ENCODE measurements at places on chromosomes 7 and 10.
A peak's percentile ranks its signal among the peaks of the same experiment; 100 is the strongest.

GRCh38 chr10:130003166-130003565 is 39.1 kb upstream of the EBF3 start:
- no peak for DNase-seq

DNA sequence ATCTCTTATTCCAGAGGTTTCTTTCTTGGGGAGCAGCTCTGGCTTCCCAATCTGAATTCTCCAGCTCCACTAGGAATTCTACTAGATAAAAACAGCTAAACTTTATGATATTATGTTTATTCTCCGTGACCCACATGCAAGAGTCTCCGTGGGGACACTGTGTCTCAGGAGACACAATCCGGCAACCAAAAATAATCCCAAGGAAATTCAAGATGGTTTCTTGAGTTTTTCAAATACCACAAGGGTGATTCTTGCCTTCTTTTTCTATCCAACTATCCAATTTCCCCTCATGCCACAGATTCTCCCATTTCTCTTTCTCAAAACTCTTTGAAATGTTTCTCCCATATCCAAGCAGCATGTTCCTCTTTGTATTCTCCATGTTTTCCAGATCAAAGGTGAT is 103.1 kb downstream of the FAS start:
- no peak for DNase-seq

GRCh38 chr10:114396464-114396863 is 7.8 kb downstream of the AFAP1L2 start:
- DNase-seq, result no peak

- DNase-seq, result no peak
Observed at GRCh38 chr10:59536167-59537014, 173.3 kb downstream of the SLC16A9 start.

GRCh38 chr7:106062521-106062931 is 49.6 kb downstream of the SYPL1 start:
- DNase-seq, result no peak

DNA sequence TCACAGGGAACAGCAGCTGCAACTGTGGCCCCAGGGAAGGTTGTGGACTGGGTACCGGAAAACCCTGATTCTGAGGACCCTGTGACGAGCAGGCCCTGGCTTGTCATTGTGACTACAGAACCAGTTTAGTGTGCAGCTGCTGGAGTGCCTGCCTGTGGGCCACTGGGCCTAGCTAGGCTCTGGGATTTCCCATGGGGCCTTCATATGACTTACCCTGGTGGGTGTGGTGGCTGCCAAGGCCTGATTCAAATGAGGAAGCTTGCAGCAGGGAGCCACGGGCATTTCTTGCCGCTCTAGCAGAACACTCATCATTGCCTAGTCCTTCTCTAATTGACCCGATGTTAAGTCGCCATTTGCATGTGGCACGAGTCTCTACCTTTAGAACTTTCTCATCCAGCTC is 14.7 kb upstream of the CAMK2G start:
- peak; percentile 73 for DNase-seq

GRCh38 chr10:12481924-12482323 is 132.6 kb downstream of the CAMK1D start:
- peak; percentile 1 for DNase-seq

DNA sequence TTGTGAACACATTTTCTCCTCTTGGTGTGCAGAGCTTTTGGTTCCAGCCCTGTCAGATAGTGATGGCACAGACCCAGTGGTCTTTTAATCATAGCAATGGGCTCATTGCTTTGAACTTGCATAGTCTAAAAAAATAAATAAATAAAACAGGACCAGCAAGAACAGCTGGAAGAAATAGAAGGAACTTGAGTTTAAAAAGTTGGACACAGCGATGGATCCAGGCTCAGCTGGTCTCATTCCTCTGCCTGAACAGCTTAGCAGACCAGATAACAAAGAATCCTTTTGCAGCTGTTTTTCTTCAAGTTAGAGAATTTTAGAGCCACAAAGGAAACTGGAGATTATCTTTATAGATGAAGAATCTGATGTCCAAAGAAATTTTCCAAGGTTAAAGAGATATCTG is 1005.6 kb downstream of the LRMDA start:
- no peak for DNase-seq

GRCh38 chr10:23351926-23352519 is 7.4 kb upstream of the C10orf67 start:
- DNase-seq, result no peak

GRCh38 chr10:88182601-88182930 is 319.1 kb downstream of the PTEN start:
- DNase-seq, result no peak

DNA sequence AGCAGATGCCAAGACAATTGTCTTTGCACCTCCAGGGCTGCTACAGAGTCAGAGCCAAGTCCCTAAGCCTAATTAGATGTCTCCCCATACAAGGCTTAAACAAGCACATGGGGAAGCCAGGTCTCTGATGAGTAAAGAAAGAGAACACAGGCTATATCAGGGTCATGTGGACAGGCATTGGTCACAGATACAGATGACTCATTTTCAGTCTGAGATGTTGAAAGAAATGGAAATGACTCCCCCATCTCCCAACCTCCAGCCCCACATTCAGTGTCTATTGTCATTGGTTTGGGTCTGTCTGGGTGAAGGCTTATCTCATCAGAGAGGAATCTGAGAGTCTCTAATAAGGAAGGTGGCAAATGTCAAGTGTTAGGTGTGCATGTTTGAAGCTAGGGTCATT is 290.1 kb upstream of the KIAA1217 start:
- no peak for DNase-seq

DNA sequence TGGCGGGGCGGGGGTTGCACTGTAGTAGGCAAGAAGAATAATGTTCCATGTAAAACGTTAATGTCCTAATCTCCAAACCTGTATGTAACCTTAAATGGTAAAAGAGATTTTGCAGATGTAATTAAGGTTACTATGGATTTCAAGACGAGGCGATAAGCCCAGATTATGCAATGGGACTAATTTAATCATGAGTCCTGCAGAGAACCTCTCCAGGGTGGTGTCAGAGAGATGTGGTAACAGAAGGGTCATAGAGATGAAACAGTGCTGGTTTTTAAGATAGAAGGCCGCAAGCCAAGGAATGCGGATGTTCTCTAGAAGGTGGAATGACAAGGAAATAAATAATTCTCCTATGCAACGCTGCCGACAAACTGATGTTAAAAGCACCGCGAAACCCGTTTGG is 57.1 kb downstream of the UBE3C start:
- no peak for DNase-seq

DNA sequence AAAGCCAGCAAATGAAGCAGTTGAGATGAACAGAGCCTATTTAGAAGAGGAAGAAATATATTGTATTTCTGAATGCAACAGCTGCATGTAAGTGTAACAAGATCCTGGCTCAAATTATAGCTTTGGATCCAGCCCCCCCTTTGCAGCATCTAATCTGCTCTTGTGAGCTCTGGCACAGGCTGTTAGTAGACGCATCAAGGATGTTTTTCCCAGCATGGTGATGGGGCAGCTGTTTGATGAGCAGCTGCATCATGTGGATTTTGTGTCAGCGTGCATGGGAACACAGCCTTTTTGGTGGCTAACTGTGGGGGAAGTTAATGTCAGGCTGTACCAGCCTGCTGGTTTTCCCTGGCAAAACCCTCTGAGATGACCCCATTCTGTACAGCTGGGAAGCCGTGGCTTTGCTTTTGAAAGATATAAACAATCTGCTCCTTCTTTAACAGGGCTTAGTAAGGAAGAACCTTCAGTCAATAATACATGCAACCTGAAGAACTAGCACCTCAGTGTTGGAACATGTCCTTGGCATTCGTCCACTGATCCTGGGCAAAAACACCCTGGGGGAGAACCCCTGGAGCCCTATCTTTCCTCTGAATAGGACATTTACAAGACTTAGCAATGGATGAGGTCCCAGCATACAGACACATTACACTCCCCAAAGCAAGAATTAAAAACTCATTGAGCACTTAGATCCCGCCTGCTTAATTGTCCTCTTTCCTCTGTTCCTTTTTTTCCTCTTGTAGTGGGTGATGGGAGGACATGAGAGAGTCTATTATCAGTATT is 70.6 kb downstream of the NPS start:
- no peak for DNase-seq

- DNase-seq, result no peak
Observed at GRCh38 chr10:78408671-78409472, 375.2 kb downstream of the RPS24 start.

- no peak for DNase-seq
Observed at GRCh38 chr7:117564627-117565026, 84.8 kb downstream of the CFTR start.

GRCh38 chr7:18671176-18671575 is 175.6 kb downstream of the HDAC9 start:
- DNase-seq, result no peak

DNA sequence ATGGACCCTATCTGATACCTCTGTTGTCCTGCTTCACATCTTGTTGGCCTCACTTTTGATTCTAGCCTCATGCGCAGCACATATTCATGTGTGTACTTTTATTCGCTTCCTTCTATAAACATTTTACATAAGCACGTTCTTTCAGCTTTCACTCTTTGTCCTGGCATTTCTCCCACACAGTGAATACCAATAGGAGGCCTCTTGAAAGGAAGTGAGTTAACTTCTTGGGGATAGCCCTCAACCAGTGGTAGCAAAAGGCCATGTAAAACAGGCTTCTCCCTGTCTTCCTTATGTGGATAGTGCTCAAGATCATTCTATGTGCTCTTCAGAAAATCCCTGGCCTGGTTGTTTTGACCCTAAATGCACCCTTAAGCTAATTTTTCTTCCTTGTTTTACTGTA is 633.9 kb upstream of the MBL2 start:
- no peak for DNase-seq

DNA sequence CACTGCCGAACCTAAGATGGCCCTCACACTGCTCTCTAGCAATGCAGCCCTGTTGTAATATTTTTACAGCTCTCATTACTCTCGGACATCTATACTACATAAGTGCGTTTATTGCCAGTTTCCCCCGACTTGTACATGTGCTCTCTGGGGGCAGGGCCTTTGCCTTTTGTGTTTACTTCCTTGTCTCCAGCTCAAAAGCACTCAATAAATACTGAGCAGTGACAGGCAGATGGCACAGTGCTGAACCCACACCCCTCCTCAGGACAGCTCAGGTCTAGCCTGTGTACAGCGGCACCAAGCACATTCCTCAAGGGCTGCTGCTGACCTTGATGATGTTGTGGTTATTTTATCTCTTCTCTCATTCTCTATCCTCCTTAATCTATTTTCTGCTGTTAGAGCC is 68.0 kb upstream of the ELMO1 start:
- no peak for DNase-seq

DNA sequence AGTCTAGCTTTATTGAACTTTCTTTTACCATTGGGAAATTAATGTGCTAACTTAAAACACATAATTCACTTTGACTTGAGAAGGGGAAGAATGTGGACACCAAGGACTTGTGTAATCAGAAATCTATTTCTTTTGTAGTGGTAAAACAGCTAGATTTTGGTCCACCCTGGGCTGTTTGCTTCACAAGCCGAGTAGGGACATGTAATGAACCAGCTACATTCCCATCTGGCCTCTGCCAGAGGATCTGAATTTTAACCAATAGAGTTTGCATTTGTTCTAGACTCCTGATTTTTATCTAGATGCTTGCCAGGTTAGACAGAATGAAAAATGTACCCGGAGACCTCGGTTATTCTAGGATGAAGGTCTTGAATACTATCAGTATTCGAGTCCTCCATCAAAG is 1.9 kb downstream of the CACNB2 start:
- no peak for DNase-seq

GRCh38 chr7:127815631-127816145 is 163.7 kb downstream of the SND1 start:
- DNase-seq, result no peak

DNA sequence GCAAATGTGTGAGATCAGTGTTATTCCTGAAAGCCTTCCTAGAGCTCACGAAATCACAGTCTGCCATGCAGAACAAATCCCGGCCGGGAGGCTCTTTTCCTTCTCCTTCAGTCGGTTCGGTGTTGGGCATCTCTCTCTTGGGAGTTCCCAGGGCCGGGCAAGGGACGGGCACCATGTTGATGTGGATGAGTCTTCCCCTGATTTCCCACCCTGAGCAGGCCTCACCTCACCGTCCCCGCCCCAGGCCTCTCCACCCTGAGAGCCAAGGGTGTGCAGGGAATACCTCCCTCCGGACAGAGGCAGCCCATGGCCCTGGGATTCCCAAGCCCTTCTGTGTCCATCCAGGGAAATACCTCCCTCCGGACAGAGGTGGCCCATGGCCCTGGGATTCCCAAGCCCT is 28.0 kb upstream of the DIP2C start:
- no peak for DNase-seq

DNA sequence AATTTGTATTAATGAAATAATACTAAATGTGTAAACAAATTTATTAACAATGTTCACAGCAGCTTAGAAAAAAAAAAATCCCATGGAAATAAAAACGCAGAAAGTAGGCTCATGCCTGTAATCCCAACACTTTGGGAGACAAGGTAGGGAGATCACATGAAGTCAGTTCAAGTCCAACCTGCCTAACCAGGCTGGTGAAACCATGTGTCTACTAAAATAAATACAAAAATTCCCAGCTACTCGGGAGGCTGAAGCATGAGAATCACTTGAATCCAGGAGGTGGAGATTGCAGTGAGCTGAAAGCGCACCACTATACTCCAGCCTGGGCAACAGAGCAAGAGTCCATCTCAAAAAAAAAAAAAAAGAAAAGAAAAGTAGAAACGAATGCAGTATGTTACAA is 36.2 kb downstream of the LARP4B start:
- no peak for DNase-seq

DNA sequence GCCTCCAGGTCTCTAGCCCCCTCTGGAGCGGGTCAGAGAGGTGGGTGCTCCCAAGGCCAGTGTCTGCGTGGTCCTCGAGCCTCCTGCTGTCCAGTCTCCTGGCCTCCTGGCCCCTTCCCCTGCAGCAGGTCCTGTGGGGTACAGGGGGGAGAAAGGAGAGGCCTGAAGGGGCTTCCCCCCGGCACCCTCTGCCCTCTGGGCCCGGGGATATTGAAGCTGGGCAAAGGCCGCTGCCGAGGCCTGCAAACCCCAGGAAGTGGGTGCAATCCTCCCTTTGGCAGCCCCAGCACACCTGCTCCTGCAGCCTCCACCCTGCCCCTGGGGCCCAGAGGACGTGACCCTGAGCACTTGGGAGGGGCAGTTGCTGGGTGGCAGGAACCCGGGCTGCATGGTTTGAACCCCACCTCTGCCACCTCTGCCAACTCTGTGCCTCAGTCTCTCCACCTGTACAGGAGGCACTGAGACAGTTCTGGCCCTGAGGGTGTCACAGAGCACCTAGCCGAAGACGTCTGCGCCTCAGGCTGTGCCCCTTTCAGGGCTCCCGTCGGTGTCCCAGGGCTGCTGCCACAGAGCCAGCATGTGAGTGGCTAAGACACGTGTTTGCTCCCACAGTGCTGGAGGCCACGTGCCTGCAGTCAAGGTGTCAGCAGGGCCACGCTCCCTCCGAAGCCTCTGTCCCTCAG is 59.1 kb upstream of the INPP5A start:
- no peak for DNase-seq

DNA sequence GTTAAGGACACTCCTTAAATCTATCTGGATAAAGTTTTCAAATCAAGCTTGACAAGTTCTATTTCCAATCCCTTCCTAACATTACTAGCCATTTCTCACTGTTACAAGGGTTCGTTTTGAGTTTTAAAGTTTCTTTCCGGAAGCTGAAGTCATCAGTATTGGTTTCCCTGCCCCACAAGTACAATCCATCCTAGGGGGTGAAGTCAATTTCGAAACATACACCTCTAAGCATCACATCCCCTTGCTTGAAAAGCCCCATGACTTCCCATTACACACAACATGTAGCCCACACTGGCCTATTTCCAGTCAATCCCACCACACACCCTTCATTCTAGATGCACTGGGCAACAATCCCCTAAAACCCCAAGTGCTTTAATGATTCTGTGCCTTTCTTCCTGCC is 13.0 kb downstream of the DPY19L1 start:
- DNase-seq, result no peak

Measured in NCI-H1436 treated with DMSO at 0.1 percent for 48 hours (cell line).